Activated naive CD4-positive, alpha-beta T cell treated with Interleukin-2 at 50 U/mL for 16 hours (primary cell): ENCODE measurements at places on chromosomes 2 and 18.

DNA sequence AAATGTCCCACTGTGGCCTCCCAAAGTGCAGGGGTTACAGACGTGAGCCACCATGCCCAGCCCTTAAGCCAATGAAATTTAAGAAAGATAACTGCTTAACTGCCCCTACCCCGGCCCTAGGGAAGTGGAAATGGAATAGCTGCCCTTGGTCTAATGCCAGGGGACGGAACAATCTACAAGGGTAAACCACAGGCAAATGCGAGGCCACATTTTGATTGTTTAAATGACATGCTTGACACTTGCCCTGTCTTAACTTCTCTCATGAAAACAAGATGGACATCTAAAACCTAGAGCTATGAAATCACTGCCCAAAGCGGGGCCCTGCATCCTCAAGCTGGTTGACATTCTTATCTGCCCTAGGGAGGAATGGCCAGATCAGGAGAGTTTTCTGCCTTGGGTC, 5.5 kb upstream of the ITSN2 start:
- no peak for DNase-seq

DNA sequence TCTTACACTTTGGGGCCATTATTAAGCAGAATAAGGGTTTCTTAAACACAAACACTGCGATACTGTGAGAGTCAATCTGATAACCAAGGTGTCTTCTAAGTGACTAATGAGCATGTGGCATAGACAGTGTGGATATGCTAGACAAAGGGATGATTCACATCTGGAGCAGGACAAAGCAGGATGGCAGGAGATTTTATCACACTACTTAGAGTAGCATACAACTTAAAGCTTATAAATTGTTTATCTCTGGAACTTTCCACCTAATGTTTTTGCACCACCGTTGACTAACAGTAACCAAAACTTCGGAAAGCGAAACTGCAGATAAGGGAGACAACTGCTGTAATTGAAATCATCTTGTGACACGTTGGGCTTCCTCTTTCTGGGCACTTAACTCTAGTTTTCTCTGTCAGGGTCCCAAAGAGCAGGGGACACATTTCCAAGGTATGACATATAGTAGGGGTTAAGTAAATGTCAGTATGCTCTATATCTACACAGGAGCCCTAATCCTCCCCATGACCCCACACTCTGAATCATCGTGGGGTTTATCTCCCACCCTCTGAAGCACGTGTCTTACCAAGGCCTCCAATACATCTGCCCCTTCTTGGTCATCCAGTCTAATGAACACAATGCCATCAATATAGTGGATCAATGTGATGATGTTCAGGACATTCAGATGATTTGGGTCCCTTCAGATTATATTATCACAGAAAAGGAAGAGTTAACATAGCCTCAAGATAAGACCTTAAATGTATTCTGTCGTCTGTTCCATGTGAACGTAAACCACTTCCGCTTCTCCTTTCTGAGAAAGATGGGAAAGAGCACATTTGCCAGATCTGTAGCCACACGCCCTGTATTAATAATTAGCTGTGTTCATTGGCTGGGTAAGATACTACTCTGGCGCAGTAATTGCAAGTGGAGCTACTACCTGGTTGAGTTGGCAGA, 78.7 kb downstream of the FTCDNL1 start:
- DNase-seq, result no peak

DNA sequence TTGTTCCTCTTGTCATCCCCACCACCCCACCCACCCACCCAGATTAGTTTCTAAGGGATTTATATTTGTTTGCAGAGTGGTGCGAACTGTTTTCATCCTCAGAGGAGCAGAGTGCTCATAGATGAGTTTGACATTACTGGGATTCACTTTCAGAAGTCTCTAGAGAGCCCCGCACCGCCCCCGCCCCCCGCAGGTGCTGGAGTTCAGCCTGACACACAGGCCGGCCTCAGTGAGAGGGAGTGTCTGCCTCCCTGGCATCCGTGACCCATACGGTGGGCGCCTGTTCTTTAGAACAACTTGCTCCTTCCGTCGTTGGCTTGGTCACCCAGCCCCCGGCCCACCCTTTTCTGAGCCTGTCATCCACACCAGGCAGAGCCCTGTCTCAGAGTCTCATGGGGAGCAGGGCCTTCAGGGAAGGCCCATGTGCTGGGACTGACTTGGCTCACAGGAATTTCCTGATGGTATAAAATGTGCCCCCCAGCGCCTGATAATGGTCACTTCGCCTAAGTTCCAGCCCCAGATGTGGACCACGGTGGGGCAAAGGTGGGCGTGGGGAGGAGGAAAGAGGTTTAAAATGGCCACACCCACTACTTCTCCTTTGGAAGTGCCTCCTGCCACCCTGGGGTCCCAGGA, 44.3 kb downstream of the HPCAL1 start:
- DNase-seq, result no peak

DNA sequence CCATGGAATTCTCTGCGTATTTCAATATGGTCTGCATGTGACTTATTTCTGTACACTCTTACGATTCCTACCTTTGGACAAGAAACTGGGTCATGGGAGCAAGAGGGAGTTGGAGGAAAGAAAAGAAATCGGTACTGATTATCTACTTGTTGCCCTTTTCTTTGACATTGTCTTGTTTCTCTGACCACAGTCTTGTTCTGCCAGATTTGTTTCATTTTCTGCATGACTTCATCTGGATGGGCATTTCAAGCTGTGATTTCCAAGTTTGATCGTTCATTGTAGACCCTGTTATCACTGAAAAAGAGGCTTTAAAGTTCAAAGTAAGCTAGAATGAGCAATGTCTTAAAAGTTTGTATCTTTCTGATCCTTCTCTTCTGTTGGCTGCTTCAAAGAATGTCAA, 2186.3 kb upstream of the CELF4 start:
- DNase-seq, result no peak

GRCh38 chr2:23662941-23663920, 263.7 kb downstream of the ATAD2B start:
- no peak for DNase-seq

- no peak for DNase-seq
Measured at GRCh38 chr2:233433794-233434193, 79.5 kb downstream of the DGKD start.

DNA sequence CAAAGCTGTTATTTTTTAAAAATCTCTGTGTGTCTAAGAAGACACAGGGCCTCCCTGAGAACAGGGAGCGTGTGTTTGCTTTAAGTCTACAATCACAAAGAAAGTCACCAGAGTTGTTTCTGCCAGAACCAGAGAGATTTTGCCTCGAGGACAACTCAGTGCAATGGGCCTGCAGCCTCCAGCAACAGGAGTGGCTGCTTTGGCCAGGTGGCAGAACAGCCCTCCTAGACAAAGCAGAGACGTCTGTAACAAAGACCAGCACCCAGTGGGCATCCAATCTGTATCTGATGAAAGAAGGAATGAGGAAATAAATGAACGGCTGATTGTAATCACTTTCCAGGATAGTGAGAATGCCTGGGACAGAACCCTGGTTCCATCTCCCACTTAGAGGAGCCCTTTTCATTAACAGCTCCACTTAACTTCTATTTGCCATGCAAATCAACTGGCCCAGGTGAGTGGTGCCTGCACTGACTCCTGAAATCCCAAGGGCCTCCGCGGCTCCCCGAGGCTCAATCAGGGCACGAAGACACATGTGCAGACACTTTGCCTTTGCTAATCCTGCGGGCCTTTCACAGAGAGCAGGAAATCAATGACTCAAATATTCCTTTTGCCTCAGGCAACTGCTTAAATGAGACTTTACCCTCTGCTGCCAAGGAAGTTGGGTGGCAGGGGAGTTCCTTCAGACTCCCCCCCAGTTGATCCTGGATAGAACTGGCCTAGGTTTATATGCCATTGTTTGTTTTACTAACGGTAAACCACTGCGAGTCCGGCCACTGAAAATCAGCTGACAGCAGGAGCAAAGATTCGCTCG, 146.5 kb downstream of the CABLES1 start:
- no peak for DNase-seq

DNA sequence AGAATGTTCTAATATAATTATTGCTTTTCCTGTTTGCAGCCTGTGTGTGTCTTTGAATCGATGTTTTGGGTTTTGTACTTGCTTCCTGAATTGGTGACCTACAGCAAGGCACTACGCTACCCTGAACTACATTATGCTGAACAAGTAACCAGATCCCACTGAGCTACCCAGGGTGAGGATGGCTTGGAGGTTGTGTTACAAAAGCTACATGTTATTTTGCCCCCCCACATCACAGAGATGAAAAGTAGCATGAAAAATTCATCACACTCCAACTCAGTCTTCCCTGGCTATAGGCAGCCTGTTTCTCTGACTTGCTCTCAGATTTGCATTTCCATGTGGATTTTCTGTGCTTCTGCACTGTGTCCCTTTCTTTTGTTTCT, 162.1 kb downstream of the LDLRAD4 start:
- no peak for DNase-seq

GRCh38 chr2:58922245-58922644, 681.1 kb upstream of the FANCL start:
- no peak for DNase-seq

- no peak for DNase-seq
Measured at GRCh38 chr18:23232331-23232730, 97.0 kb downstream of the CABLES1 start.

GRCh38 chr18:39660141-39660540, 2094.5 kb upstream of the CELF4 start:
- DNase-seq, result no peak

DNA sequence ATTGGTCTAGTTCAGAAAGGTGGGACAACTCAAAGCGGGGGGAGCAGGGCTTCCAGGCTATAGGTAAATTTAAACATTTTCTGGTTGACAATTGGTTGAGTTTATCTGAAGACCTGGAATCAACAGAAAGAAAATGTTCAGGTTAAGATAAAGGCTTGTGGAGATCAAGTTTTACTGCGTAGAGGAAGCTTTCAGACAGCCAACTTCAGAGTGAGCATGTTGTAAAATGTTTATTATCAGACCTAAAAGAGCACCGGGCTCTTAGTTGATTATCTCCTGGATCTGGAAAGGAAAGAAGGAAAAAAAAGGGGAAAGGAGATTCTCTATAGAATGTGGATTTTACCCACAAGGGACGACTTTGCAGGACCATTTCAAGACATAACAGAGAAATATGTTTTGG, 227.0 kb upstream of the SH3BP4 start:
- no peak for DNase-seq

GRCh38 chr2:212984129-212984528, 167.3 kb downstream of the IKZF2 start:
- DNase-seq, result no peak

DNA sequence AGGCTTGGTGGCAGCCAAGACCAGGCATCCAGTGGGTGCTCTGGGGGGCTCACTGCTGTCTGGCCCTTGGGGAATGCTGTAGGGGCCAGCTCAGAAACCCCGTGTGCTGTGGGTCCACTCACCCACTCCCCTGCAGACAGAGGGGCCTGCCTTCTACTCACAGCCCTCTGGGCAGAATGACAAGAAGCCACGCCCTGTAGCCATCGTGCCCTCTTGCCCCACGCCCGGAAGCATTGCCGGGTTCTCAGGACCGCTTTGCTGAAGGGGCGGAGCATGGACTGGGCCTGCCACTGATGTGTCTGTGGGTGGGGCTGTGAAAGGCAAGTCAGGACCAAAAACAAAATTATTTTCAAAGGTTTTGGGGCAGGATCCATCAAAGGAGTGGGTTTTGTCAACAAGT, 27.8 kb downstream of the GLI2 start:
- DNase-seq, result no peak
